ENCODE measurements at places on chromosomes 12 and 14.

- H3K27me3 ChIP-seq, result peaks cover 10% of the 10 kb centered on the region
- no peaks in the 10 kb centered on the region for H3K4me1 ChIP-seq
- no peak for DNase-seq
- no peak overlapping the region for H3K4me3 ChIP-seq
- no peak overlapping the region for H3K27ac ChIP-seq
- no peaks in the 10 kb centered on the region for H3K36me3 ChIP-seq
These were observed 59.7 kb upstream of the C14orf132 start for GRCh38 chr14:95979339-95980042.

GRCh38 chr12:57746025-57746424 lies 1.2 kb downstream of the TSPAN31 start:
- H3K4me1 ChIP-seq, result peaks cover 53% of the 10 kb centered on the region
- H3K4me3 ChIP-seq, result no peak overlapping the region
- no peaks in the 10 kb centered on the region for H3K27me3 ChIP-seq
- peaks cover 45% of the 10 kb centered on the region for H3K36me3 ChIP-seq
- H3K27ac ChIP-seq, result no peak overlapping the region

DNA sequence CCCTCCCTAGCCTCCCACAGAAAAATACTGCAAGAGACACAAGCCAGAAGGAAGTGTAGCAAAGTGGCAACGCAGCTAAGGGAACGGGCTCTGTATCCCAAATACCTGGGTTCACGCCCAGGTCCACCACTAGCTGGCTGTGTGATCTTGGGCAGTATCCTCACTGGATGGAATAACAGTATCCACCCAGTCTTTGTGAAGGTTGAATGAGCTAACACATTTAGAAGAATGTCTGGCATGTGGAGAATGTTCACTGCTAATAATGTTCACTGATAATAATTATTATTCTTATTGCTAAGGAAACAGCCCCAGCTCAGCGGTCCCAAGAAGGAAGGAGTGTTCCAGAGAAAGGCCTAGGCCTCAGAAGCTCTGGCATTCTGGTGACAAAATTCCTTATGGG lies 70.9 kb downstream of the VWF start:
- no peak overlapping the region for H3K27ac ChIP-seq
- H3K4me3 ChIP-seq, result no peak overlapping the region
- H3K27me3 ChIP-seq, result peaks cover 11% of the 10 kb centered on the region
- H3K4me1 ChIP-seq, result no peaks in the 10 kb centered on the region

DNA sequence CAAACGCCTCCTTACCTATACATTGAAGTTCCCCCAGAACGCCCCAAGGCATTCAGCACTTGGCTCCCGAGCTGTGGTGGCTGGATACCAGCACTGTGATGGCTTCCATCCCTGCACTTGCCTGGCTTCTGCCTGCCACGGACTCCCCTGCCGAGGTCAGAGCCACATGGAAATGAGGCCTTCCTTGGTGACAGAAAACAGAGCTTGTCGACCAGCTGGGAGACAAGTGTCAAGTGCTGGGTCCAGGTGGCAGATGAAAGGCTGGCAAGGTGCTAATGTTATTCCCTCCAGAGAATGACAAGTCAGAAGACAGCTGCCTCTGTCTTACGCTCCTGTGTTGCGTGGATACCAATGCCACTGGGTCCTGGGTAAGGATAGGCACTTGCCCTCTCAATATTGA lies 26.2 kb upstream of the GNG2 start:
- no peaks in the 10 kb centered on the region for H3K27me3 ChIP-seq
- no peak for DNase-seq
- peaks cover under 1% of the 10 kb centered on the region for H3K4me1 ChIP-seq
- no peaks in the 10 kb centered on the region for H3K36me3 ChIP-seq
- no peak overlapping the region for H3K27ac ChIP-seq

DNA sequence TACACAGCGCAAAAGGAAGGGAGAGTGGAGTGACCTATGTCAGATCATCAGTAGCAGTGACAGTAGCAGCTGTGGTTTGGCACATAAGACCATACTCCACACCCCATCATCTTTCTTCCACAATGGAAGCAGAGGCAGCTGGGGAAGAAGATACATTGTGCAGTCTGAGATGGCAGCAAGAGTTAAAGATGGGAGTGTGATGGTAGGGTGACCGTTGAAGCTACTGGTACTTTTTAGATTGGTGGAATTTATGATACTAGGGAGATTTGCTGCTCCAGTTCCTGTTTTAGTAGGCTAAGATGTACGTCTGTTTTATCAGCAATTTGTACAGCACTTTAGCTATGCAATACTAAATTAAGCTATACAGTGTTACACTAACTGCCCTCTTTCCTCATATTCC lies 291.0 kb downstream of the FUT8 start:
- H3K36me3 ChIP-seq, result peaks cover 20% of the 10 kb centered on the region
- H3K27me3 ChIP-seq, result no peaks in the 10 kb centered on the region
- H3K27ac ChIP-seq, result no peak overlapping the region
- DNase-seq, result no peak
- H3K4me1 ChIP-seq, result no peaks in the 10 kb centered on the region

GRCh38 chr14:104115131-104115600 lies 23.2 kb upstream of the KIF26A start:
- no peak overlapping the region for H3K4me3 ChIP-seq
- no peaks in the 10 kb centered on the region for H3K4me1 ChIP-seq
- no peak for DNase-seq

- no peaks in the 10 kb centered on the region for H3K27me3 ChIP-seq
- H3K27ac ChIP-seq, result no peak overlapping the region
- no peak overlapping the region for H3K4me3 ChIP-seq
These were observed 16.2 kb downstream of the PYGL start for GRCh38 chr14:50928002-50928635.

DNA sequence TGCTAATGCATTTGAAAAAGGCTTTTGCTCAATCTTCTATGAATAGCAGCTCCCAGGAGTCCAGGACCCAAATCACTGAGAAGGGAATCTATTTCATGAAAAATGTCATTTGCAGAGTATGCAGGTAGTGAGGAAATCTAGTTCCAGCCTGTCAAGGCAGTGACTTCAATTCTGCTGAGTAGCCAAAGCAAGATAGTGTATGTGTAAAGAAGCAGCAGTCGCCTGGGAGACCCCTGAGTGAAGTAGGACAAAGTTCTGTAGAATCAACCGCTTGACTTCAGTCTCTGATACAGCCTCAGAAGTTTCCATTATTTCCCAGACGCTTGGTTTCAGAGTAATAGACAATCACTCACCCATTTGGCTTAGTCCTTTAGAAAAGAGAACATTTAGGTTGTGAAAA lies 435.6 kb upstream of the LRFN5 start:
- DNase-seq, result no peak
- H3K36me3 ChIP-seq, result no peaks in the 10 kb centered on the region
- H3K4me3 ChIP-seq, result no peak overlapping the region
- H3K4me1 ChIP-seq, result no peaks in the 10 kb centered on the region

DNA sequence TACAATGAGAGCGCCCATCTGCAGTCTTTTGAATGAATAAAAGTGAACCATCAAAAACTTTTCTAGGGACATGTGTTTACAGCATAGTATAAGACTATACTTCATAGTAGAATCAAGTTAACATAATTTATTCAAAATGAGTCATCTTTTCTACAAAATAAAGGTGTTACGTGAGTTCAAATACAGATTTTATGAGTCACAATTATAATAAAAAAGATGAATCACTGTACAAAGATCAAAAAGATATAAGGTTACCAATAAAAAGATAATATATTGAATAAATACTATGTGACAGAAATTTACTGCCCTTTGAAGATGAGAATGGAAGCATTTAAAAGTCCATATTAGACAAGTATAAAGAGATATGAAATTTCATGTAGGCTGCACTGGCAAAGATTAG lies 2.8 kb downstream of the MBIP start:
- H3K4me3 ChIP-seq, result no peak overlapping the region
- DNase-seq, result no peak

GRCh38 chr14:77355811-77356210 lies 21.1 kb downstream of the TMED8 start:
- DNase-seq, result no peak
- H3K27ac ChIP-seq, result no peak overlapping the region
- H3K4me3 ChIP-seq, result no peak overlapping the region
- H3K36me3 ChIP-seq, result peaks cover 2% of the 10 kb centered on the region
- no peaks in the 10 kb centered on the region for H3K27me3 ChIP-seq
- H3K4me1 ChIP-seq, result no peaks in the 10 kb centered on the region

GRCh38 chr14:85596562-85596961 lies 66.6 kb downstream of the FLRT2 start:
- H3K4me3 ChIP-seq, result no peak overlapping the region
- H3K27ac ChIP-seq, result no peak overlapping the region
- no peaks in the 10 kb centered on the region for H3K27me3 ChIP-seq
- H3K4me1 ChIP-seq, result peaks cover 9% of the 10 kb centered on the region

DNA sequence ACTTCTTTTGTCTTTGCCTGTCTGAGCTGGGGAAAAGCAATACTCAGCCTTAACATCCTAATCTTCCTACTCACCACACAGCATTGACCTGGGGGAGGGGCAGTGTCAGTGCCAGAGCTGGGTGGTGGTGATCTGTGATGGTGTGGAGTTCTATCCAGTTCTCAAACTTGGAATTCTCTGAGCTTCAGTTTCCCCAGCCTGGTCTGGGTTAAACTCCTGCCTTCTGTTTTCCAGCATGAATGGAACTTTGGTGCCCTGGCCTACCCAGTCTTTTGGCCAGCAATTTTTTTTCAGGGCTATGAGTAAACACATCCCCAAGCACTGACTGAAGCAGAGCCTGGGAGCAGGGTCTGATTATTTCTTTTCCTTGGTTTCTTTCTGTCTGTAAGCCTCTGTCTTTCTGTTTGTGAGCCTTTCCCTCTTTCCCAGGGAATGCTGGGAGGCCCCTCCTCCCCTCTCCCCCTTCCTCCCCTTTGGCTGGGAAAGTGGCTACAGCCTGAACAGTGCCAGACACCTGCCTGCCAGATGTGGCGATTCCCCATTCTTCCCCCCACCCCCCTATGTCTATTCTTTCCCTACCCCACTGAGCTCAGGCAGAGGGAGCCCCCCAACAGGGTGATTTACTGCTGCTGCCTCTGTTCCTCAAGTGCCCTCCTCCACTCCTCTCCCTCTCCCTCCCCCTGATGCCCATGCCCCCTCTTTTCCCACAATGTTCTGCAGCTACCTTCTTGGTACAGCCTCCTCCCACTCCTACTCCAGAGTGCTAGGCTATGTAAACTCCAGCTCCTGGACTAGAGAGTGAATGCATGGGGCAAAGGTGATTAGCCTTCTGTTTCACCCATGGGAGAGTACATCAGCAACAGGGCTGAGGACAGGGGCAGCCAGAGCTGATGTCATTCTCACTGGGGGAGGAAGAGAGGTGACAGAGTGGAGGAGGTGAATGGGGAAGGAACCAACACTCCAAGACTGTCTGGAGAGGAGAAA lies 11.1 kb downstream of the GPR84 start:
- H3K4me3 ChIP-seq, result no peak overlapping the region
- no peaks in the 10 kb centered on the region for H3K27me3 ChIP-seq
- peaks cover 17% of the 10 kb centered on the region for H3K4me1 ChIP-seq

DNA sequence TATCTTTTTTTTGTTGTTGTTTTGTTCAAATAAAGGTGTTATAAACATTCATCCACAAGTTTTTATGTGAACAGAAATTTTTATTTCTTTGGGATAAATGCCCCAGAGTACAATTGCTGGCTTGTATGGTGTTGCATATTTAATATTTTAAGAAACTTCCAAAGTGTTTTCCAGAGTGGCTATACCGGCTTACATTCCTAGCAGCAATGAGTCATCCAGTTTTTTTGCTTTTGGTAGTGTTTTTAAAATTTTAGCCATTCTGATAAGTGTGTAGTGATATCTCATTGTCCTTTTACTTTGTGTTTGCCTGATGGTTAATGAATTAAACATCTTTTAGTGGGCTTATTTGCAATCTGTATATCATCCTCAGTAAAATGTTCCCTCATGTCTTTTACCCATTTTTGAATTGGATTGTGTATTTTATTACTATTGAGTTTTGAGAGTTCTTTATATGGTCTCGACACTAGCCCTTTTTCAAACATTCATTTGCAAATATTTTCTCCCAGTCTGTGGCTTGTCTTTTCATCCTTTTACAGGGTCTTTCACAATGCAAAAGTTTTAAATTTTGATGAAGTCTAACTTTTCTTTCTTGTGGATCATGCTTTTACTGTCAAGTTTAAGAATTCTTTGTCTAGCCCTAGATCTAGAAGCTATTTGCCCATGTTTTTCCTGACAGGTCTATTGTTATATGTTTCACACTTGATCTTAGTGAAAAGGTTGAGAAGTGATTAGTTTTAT lies 29.5 kb downstream of the PPP4R4 start:
- no peaks in the 10 kb centered on the region for H3K27me3 ChIP-seq
- H3K4me1 ChIP-seq, result no peaks in the 10 kb centered on the region
- no peak for DNase-seq
- H3K36me3 ChIP-seq, result no peaks in the 10 kb centered on the region
- no peak overlapping the region for H3K4me3 ChIP-seq

GRCh38 chr12:15839682-15840081 lies 42.5 kb upstream of the STRAP start:
- peaks cover 9% of the 10 kb centered on the region for H3K27me3 ChIP-seq
- no peak overlapping the region for H3K27ac ChIP-seq
- H3K4me3 ChIP-seq, result no peak overlapping the region
- no peaks in the 10 kb centered on the region for H3K36me3 ChIP-seq

- H3K4me3 ChIP-seq, result no peak overlapping the region
- H3K36me3 ChIP-seq, result no peaks in the 10 kb centered on the region
These were observed 407.8 kb downstream of the ATP23 start for GRCh38 chr12:58349161-58349560.

GRCh38 chr12:52044292-52044983 lies 6.8 kb upstream of the NR4A1 start:
- H3K27me3 ChIP-seq, result peaks cover 18% of the 10 kb centered on the region
- no peak overlapping the region for H3K27ac ChIP-seq
- DNase-seq, result no peak
- H3K4me3 ChIP-seq, result no peak overlapping the region
- H3K36me3 ChIP-seq, result no peaks in the 10 kb centered on the region

DNA sequence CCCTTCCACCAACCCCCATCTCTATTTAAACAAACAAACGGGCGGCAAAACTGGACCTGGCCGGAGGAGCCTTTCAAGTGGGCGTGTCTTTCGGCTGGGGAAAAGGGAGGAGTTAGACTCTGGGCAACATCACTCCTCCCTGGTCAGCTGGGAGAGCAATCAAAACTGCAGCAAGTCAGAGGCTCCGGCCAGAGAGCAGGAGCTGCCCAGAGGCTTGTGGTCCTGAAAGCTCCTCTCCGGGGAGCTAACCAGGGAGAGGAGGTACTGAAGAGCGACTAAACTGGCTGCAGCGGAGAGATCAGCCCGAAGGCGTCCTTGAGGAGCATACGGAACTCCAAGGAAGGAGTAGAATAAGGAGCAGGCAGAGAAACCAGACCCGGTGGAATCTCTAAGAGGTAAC lies at the start of gene NEUROD4:
TSS of gene NEUROD4 (plus strand) at position 191 of the 400 bp plus-strand sequence. CDS start 6,466 bp downstream, outside the sequence.
- no peaks in the 10 kb centered on the region for H3K36me3 ChIP-seq
- no peak within 1 kb of the TSS for H3K27ac ChIP-seq
- no peak for DNase-seq
- H3K4me3 ChIP-seq, result no peak within 1 kb of the TSS
- no peaks in the 10 kb centered on the region for H3K4me1 ChIP-seq

- no peaks in the 10 kb centered on the region for H3K36me3 ChIP-seq
- H3K4me1 ChIP-seq, result no peaks in the 10 kb centered on the region
- no peak overlapping the region for H3K27ac ChIP-seq
- DNase-seq, result no peak
- H3K4me3 ChIP-seq, result no peak overlapping the region
These were observed 128.4 kb upstream of the CPNE8 start for GRCh38 chr12:39033782-39034181.

GRCh38 chr14:38238878-38239277 lies 17.0 kb downstream of the CLEC14A start:
- no peak for DNase-seq
- H3K4me1 ChIP-seq, result no peaks in the 10 kb centered on the region
- no peak overlapping the region for H3K4me3 ChIP-seq

Data from DND-41 (cell line).